ENCODE measurements at places on chromosomes 5 and 9.
A peak's percentile ranks its signal among the peaks of the same experiment; 100 is the strongest.

GRCh38 chr5:67182301-67182790 lies 14.3 kb downstream of the CD180 start:
- DNase-seq = no peak

- no peak for DNase-seq
These were observed 103.4 kb downstream of the TRIO start for GRCh38 chr5:14246350-14247053.

GRCh38 chr9:137456864-137457405 lies 2.2 kb downstream of the NSMF start:
- DNase-seq = no peak

- no peak for DNase-seq
These were observed 92.2 kb upstream of the CCNG1 start for GRCh38 chr5:163345216-163345615.

GRCh38 chr5:61575103-61575502 lies 243.0 kb downstream of the ZSWIM6 start:
- DNase-seq = no peak

- DNase-seq = peak; percentile 30
These were observed 266.2 kb downstream of the NSG2 start for GRCh38 chr5:174311531-174312269.

- DNase-seq = no peak
These were observed 25.7 kb downstream of the FAM170A start for GRCh38 chr5:119655061-119655460.

DNA sequence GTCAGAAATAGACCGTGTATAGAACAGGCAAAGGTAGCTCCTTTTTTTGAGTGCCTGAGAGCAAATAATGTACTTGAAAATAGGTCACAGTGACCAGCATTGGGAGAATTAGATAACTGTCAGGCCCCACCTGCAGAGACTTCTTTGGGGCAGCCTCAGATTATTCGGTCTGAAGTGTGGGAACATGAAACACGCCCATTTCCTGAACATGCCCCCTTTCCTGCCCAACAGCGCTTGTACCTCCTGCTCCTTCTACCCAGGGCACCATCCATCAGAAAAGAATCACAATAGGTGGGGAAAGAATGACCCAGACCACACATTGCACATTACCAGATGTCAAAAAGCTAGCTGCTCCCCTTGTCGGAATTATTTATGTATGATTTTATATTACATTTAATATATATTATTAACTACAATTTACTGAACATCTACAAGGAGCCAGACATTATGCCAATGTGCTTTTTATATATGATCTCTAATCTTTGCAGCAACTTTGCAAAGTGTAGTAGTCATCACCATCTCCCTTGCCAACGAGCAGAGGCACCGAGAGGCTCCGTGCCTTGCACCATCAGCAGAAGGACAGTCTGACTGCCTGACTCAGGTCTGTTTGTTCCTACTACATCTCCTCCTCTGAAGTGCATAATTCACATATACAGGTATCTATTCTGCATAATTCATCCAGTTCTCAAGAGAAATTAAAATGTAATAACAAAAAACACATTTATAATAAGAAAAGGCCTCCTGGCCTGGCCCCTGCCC lies 39.5 kb downstream of the PTPN3 start:
- no peak for DNase-seq

- no peak for DNase-seq
These were observed 343.0 kb upstream of the SGCD start for GRCh38 chr5:155983954-155984353.

- DNase-seq = no peak
These were observed 56.5 kb downstream of the GPR107 start for GRCh38 chr9:130110166-130110565.

- no peak for DNase-seq
These were observed 88.8 kb downstream of the TLE4 start for GRCh38 chr9:79660615-79661014.

DNA sequence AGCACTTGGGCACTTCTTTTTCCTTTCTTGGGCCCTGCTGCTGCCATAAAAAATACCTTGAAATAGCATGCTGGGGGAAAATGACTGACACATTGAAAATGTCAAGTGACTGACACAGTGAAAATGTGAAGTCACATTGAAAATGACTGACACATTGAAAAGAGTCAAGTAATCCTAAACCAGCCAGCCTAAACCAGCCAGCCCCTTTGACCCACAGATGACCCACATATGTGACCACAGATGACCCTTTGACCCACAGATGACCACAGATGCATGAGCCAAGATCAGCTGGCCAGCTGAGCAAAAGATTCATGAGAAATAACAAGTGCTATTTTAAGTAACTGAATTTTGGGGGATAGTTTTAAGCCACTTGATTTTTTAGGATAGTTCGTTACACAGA lies 97.8 kb upstream of the SLC28A3 start:
- DNase-seq = no peak

GRCh38 chr5:115377468-115378217 lies 81.2 kb upstream of the CCDC112 start:
- DNase-seq = no peak

- DNase-seq = no peak
These were observed 290.0 kb downstream of the ACTL7B start for GRCh38 chr9:108565651-108566378.

- DNase-seq = no peak
These were observed 26.7 kb upstream of the AOPEP start for GRCh38 chr9:94699715-94700373.

GRCh38 chr9:97868859-97869258 lies 15.8 kb downstream of the FOXE1 start:
- no peak for DNase-seq

GRCh38 chr9:107807183-107807582 lies 317.6 kb upstream of the KLF4 start:
- DNase-seq = no peak

DNA sequence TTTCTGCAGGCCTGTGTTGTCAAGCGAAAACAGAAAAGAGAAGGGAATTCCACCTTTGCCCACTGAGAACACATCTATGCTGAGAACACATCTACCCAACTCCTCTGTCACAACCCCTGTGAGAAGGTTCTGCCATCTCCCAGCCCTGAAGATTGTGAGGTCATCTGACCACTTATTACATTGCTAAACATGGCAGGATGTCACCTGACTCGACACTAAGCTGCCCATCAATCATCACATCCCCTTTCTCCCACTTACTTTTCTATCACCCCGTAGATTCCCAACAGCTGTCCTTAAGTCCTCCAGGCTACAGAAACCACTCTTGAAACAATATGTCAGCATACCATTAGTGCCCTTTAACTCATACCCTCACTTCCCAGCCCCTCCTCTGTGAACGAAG lies 64.2 kb upstream of the PRSS3 start:
- no peak for DNase-seq

- DNase-seq = peak; percentile 31
These were observed at the start of gene MGAT4B for GRCh38 chr5:179806250-179807048. Gene MGAT4B, minus strand, starts transcription at chr5:179806866. Its CDS starts 283 bp downstream, at chr5:179806583.

DNA sequence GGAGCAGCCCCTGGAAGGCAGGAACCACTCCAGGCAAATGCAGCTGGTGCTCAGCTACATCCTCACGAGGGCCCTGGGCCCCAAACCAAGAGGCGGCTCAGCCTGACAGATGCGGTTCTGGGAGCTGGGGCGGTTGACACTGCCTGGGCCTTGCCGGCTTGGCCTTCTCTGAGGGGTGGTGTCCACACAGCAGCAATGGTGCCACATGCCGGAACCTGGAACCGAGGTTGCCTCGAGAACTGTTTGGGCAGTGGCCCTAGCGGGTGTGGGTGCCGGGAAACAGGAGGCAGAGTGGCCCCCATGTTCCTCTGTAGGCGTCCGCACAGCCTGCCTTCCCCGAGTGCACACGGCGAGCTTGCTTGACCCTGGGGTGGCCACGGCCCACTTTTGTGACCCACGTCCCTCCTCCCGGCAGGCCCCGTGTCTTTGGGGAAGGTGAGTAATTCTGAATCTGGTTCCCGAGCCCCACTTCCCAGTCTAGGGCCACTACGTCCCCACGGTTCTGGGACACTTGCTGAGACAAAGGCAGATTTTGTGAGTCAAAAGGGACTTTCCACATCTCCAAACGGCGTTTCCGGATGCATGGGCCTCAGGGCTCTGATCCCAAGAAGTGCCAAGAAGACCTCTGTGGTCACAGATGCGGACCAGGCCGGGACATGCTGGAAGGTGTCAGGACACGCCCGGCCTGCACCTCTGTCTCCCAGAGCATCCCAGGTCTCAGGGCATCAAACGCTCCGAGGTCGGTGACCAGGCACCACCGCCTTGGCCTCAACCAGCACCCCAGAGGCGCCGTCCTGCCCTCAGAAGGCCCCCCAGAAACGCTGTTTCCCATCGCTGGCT lies 27.7 kb upstream of the SLC12A7 start:
- DNase-seq = no peak

Measured in stimulated activated CD8-positive, alpha-beta memory T cell treated with anti-CD3 and anti-CD28 coated beads, Interleukin-7, amount 100 ng/mL, for 24 hours (primary cell).